NB4 (cell line): ENCODE measurements at places on chromosomes 4 and X.
A peak's percentile ranks its signal among the peaks of the same experiment; 100 is the strongest.

DNA sequence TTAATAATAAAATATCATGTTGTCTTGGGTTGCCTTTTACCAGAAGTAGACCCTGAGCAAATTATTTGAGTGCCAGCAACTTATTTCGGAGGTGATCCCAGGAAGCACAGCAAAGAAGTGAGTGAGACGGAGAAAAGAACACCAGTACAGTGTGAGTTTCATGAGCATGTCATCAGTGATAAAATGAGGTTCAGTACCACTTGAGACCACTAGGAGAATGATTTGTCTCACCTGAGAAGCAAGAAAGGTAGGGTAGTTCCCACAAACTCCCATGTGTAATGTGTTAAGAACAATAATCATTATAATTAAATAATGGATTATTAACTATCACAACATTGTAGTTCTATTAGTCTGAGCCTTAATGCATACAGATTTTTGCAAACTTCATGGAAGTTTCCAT lies 112.8 kb upstream of the DMD start:
- DNase-seq, result no peak

- DNase-seq, result peak; percentile 3
These were observed 36.8 kb upstream of the TMEM184C start for GRCh38 chr4:147580396-147580795.

DNA sequence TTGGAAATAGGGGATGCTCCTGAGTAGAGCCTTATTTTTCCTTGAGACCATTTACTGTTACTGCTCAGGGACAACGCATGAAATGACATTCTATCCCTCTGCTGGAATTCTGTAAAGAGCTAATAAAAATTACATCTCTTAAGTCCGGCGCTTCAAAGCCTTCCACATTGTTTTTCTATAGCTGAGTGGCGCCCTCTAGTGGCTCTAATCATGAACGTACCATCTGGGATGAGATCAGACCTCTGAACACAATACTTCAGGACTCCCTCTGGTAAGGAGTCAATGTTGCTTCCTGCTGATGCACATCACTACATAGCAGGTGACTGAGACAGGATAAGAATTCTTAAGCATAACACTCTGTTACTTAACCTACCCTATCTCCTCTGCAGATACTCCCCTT lies 6.0 kb downstream of the HMGN5 start:
- DNase-seq, result peak; percentile 71

GRCh38 chr4:2787230-2788100 lies 5.4 kb upstream of the SH3BP2 start:
- DNase-seq, result peak; percentile 98
